NCI-H524 (cell line): ENCODE measurements at places on chromosomes 3 and 15.

DNA sequence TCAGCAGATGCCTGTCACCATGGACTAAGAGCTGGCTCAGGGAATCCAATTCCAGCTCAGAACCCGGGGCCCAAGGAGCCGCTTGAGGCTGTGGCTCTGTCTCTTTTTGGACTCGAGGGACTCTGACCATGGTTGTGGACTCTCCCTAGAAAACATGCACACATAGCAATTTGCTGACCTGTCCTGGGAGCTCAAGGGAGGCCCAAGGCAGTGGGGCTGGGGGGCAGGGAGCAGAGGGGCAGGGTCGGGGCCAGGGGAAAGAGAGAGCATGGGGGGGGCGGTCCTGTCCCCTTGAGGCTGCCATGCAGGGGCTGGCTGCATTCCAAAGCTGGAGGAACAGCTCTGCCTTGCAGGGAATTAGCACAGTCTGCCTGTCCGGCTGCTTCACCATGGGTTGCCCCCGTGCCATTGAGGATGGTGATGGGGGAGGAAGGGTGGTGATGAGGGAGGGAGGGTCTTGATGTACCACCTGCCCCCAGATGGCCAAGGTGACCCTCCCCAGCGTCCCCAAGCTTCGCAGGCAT is 190.1 kb downstream of the GOLGA6L6 start:
- no peak for DNase-seq

DNA sequence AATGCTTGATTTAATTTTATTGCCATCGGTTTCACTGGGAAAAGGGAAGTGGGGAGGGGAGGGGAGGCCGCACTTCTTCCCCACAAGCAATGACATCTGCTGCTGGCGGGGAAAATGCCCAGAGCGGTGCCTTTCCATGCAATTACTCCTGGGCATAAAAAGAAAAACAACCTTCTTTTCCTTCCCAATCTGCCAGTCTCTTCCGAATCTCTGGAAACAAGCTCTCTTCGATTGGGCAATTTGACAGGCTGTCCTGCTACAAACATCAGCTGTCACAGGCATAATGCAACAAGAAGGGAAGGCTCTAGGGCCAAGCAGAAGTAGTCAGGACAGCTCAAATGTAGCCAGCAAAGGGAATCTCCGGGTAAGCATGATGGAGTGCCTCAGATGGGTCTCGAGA is 93.4 kb upstream of the STRIT1 start:
- peak; percentile 76 for DNase-seq

- no peak for DNase-seq
Measured at GRCh38 chr15:69525543-69525942, 72.9 kb downstream of the RPLP1 start.

- no peak for DNase-seq
Measured at GRCh38 chr15:25787855-25788520, 75.1 kb downstream of the ATP10A start.

DNA sequence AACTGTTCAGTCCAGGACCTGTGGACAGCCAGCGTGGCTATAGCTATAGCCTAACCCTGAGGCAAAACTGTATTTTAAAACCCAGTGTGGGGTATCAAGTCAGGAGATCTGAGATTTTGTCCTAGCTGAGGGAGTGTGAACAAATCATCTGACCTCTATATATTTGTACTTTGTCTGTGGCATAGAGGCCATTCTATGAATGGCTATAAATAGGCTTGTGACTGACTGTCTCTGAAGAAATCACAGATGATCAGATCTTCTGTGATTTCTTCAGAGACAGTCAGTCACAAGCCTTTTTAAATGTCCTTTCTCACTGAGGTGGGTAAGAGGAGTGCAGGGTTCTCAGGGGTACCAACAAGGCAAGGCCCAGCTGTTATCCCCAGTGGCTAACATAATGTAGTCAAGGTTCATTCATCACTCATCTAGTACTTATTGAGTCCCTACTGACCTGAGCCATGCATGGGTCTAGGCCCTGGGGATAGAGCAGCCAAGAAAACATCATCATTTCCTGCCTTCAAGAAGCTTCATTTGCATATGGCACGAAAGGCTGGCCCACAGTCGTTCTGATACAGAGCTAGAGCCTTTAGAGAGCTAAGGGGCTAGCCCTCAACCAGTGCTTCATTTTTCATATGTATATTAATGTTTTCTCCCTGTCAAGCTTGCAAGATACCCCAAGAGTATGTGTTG is 53.3 kb downstream of the TIPARP start:
- DNase-seq = no peak

DNA sequence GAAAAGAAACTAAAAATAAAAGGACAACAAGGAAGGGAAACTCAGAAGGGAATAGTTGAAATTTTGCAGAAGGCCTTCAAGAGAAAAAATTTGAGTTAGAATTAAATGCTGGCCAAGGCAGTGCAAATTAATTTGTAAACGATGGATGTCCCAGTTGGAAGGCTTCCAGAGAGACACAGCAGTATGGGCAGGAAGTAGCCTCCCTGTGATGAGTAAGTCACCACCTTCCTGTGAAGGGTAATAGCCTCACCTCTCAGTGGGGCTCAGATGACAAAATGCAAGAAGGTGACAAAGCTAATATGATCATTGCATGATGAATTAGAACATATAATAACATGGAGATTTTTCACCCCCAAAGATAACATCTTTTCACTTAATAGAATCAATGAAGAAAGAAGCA is 27.3 kb upstream of the TMCO5A start:
- DNase-seq = no peak

GRCh38 chr15:73930790-73931281 is 4.6 kb downstream of the LOXL1 start:
- DNase-seq = no peak

DNA sequence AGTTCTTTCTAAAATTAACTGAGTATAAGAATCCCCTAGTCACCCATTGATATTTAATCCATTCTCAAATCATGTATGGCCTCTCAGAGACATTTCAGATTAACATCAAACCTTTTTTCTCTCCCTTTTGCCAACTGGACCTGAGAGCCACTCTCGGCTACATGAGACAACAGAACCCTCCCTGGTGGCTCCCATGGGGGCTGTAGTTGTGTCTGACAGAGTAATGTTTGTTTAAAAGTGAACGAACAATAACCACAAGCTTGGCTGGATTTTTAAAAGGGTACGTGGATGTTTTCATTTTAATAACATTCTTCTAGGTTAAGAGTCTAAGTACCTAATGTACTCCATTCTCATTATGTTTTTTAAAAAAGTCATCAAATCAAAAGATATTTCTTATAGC is 37.1 kb downstream of the P3H2 start:
- no peak for DNase-seq

- DNase-seq = no peak
Measured at GRCh38 chr3:113560831-113561623, 28.7 kb downstream of the SIDT1 start.

GRCh38 chr3:169153656-169154055 is 509.9 kb downstream of the MECOM start:
- no peak for DNase-seq

- DNase-seq = no peak
Measured at GRCh38 chr15:40501487-40501886, 30.7 kb downstream of the CHST14 start.

- DNase-seq = no peak
Measured at GRCh38 chr15:69388260-69388705, 25.9 kb upstream of the KIF23 start.

DNA sequence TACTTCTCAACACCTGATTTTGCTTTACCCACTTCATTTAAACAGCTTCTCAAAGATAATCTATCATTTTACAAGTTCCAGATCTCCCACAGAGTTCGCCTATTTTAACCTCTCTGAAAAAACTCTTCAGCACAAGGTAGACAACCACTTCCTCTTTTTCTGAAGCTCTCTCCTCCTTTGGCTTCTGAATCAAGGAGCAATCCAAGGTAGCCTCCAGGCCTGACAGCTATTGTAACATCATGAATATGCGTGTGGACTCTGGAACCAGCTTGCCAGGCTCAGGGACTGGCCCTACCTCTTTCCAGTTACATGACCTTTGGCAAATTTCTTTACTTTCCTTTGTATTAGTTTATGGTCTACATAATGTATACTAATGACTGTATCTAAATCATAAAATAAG is 405.9 kb upstream of the ZNF385D start:
- DNase-seq = no peak

DNA sequence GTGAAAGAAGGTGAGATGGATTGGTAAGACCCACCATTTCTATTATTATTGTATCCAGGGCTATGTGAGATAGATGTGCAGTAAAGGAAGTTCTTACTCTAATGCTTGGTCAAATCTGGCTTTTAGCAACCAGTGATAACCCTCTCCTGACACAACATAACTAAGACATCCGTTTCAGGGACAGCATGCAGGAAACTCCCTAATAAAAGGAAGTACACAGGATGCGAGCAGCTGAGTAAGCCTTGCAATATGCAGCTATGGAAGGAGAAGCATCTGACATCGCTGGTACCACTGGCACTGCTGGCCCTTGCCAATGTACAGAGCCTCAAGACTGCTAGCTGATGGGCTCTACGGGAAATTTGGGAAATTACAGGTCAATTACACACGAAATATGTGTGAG is 662.3 kb downstream of the NR2F2 start:
- no peak for DNase-seq

DNA sequence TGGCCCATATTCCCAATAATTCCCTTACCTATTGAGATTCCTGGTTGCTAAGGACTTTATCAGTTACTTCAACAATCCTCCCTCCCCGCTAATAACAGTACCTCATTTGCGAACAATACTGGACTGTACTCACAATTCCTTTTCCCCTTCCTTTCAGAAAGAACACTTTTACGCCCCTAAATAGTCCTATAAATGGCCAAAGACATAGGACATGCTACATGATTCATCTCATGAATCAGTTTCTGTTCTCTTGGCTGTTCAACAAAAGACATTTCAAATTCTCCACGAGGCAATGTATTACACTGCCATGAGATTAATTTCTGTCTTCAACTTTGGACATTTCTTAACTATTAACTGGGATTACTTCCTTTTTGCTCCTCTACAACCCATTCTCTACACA is 264.4 kb downstream of the TIGIT start:
- no peak for DNase-seq

DNA sequence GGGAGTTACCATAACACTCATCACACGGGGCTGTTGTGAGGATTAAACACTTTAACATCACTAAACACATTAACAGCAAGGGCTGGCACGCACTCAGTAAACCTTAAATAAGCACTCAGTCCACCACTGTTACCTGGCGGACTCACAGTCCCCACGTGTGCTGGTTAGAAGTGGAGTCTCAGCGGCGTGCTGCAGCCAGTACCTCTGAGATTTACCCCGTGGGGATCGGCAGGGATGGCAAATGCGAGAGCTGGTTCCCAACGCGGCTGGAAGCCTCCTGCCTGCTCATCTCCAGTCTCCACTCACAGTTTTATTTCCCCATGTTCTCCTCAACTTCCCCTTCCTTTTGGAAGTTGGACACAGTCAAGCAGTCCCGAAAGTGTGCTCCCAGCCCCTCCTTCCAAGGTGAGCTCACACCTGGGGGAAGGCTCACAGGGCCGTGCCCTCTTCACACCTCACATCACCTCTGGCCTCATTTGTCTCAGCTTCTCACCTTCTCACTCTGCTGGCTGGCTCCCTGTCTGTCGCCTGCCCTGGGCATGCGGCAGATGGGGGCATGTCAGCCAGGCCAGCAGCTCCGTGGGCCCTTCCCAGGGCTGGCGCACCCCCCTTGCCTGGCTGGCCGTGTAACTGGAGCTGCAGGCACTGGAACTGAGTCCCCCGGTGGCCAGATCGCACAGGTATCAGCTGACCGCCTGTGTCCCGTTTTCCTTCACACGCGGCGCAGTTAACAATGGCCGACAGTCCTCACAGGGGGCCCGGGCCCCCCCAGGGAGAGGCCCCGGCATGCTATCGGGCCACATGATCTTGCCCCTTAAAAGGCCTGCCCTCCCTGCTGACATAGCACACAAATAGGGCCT is 87.1 kb downstream of the WNT7A start:
- DNase-seq = no peak

DNA sequence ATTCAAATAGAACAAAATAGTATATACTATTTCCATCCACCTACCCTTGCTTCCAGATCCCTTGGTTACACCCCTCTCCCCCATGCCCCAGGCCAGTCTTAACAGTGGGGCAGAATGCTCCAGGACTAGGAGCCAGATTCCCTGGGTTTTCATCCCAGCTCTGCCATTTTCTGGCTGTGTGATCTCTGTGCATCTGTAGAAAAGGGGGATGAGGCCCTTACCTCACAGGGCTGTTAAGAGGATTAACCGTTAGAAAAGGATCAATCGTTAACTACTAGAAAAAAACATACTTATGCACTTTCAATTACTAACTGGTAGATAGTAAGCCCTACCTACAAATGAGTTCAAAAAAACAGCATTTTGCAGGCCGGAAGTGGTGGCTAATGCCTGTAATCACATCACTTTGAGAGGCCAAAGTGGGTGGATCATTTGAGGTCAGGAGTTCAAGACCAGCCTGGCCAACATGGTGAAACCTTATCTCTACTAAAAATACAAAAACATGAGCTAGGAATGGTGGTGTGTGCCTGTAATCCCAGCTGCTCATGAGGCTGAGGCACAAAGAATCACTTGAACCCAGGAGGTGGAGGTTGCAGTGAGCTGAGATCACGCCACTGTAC is 11.7 kb downstream of the EBLN2 start:
- peak; percentile 34 for DNase-seq

- DNase-seq = peak; percentile 96
Measured at GRCh38 chr15:90818251-90819210, 49.9 kb upstream of the FURIN start.

- no peak for DNase-seq
Measured at GRCh38 chr15:81304226-81304625, 19.7 kb downstream of the STARD5 start.

GRCh38 chr15:35194296-35194695 is 109.2 kb upstream of the NANOGP8 start:
- no peak for DNase-seq

- DNase-seq = no peak
Measured at GRCh38 chr15:33960549-33960935, 7.8 kb upstream of the CHRM5 start.

DNA sequence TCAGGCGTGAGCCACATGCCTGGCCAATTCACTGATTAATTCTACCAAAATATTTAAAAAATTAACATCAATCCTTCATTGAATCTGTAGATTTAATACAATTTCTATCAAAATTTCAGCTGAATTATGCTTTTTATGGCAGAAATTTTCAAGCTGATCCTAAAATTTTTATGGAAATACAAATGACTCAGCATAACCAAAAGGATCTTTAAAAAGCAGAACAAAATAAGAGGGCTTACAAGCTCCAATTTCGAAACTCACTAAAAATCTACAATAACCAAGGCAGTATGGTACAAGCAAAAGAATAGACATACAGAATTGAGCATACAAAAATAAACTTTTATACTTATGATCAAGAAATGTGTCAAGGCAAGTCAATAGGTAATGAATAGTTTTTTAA is 180.4 kb upstream of the CTNNB1 start:
- no peak for DNase-seq
